ENCODE measurements at places on chromosomes 12 and 14.

- no peak for DNase-seq
Observed at GRCh38 chr14:23370221-23370620, 2.4 kb upstream of the IL25 start.

GRCh38 chr12:80684077-80684495, 23.3 kb upstream of the MYF6 start:
- DNase-seq: no peak

DNA sequence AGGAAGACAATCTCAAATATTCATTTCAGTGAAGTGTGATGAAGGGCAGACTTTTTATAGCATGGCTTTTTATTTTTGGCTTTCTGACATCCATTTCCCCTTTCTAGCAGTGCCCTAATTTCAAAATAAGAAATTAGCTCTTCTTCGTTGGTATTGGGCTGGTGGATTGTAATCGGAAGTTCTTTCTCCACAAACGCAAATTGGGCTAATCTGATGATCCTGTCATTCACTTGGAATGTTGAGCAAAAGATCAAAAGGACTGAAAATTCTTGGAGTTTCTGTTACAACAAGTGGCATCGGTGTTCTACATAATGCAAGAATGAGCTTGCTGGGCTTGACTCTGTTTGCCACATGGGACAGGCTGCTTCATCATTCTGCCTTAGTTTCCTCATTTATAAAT, 1182.8 kb downstream of the FLRT2 start:
- DNase-seq: no peak

GRCh38 chr12:112122823-112123690, 2.3 kb upstream of the TRAFD1 start:
- no peak for DNase-seq

DNA sequence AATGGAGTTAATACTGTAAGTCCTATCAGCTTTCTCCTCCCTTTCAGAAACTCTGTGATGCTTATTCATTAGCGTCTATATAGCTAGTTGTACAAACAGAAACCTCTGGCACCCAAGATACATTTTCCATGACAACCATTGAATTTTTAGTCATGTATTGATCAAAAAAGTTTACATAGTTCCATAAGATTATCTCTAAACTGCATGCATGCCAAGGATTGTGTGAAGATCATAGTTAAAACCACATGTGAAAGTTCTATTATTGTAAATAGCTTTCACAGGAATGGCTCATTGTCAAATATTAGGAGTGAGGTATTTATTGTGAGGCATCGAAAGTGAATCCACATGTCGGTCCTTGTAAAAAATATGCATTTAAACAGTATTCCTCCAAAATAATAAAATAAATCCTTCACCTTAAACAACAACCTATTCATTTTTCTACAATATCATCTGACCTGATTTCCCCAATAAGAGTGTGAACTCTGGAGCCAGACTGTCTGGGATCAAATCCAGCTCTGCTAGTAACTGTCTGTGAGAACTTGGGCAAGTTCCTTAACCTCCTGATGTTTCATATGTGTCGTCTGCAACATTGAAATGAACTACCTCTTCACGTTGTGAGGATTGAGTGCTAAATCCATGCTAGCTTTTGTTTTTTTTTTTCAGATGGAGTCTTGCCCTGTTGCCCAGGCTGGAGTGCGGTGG, 10.6 kb upstream of the CDKL1 start:
- no peak for DNase-seq

DNA sequence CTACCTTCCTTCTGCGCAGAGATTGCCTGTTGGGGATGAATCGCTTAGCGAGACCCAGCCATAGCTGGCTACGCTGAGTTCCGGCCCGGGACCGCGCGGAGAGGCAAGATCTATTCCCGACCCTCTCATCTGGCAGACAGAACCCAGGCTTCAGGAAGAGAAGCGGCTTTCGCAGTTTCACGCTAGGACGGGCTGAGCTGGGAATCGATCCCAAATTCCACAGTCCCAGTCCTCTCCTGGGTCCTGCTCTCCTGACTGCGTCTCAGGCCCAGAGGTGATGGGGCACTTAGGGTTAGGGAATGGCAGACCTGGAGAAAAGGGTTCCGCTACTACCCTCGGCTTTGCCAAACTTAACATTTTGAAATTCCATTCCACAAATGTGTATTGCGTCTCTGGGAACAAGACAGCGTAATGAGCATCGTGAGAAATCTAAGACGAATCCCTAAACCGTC, 2.8 kb downstream of the PTPN21 start:
- no peak for DNase-seq

- no peak for DNase-seq
Observed at GRCh38 chr14:68471964-68472508, 320.8 kb downstream of the ZFP36L1 start.
